ENCODE measurements at places on chromosomes 2 and 18. TPM values are rescaled to one million over a fixed set of nuclear protein-coding genes. Genes with fewer than 3 reads are reported as not detected.

Gene REG3G
- total RNA-seq, result not detected

DNA sequence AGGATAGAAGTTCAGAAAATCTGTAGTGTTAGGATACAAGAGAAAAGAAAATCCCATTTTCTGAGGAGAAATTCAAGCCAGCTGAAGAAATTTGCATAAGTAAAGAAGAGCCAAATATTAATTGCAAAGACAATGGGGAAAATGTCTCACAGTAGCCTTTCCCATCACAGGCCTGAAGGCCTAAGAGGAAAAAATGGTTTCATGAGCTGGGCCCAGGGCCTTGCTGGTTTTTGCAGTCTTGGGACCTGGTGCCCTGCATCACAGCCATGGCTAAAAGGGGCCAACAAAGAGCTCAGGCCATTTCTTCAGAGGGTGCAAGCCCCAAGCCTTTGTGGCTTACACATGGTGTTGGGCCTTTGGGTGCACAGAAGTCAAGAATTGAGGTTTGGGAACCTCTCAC, 413.6 kb upstream of the CYRIA start:
- DNase-seq, result no peak
- H3K27ac ChIP-seq, result no peak overlapping the region
- H3K4me3 ChIP-seq, result no peak overlapping the region
- H3K4me1 ChIP-seq, result no peaks in the 10 kb centered on the region
- H3K27me3 ChIP-seq, result no peaks in the 10 kb centered on the region

DNA sequence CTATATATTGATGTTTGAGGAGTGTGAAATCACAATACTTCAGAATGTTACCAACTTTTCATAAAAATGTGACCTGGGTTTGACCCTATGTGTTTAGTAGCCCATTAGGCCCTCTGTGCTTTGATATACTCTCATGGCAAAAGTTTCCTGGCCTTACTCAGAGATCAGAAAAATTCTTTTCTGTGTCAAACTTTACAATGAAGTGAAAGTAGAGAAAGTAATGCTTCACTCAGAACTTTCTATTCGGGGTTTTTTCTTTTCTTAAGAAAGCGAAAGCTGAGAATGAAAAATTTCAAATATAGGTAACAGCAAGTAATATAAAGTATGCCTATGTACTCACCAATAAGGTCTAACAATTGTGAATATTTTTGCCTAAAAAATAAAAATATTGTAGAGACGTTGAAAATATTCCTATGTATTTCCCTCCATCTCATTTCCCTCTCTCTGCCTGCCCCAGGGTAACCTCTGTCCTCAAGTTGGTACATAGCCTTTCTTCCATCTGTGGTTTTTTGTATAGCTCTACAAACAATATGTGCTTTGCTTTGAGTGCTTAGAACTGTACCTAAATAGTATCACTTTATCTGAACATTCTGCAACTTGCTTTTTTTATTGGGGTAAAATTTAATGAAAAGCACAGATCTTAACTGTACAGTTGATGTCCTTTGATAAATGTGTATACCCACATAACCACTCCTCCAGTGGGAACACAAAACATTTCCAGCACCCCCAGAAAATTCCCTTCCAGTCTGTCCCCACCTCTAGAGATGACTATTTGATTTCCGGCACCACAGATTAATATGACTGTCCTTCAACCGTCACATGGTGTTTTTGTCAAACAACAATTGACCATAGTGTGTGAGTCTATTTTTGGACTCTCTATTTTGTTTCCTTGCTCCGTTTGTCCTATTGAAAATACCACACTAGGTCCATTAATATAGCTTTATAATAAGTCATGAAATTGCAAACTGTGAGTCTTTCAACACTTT, 10.3 kb upstream of the ACKR3 start:
- no peaks in the 10 kb centered on the region for H3K36me3 ChIP-seq
- no peak overlapping the region for H3K27ac ChIP-seq
- DNase-seq, result no peak

Gene ANKRD29
- 124 TPM for total RNA-seq

DNA sequence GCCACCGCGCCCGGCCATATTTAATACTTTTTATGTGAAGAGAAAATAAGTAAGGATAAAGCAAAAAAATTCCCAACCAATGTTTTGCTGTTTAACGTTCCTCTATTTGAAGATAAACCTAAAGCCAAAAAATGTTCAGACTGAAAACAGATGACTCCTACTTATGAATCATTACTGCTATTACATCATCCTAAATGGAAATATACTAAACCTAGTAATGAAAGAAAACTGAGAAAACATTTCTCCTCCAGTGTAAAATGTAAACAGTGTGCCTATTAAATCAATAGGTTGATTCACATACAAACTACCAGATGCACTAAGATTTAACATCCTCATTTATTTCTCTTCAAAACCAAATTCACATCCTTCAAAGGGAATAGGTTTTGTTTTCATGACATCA, 43.5 kb downstream of the CWC22 start:
- no peaks in the 10 kb centered on the region for H3K27me3 ChIP-seq
- DNase-seq, result peak; percentile 2
- no peaks in the 10 kb centered on the region for H3K4me1 ChIP-seq

GRCh38 chr2:100580367-100581276, 17.8 kb downstream of the PDCL3 start:
- no peak overlapping the region for H3K4me3 ChIP-seq
- H3K4me1 ChIP-seq, result peaks cover 7% of the 10 kb centered on the region
- no peaks in the 10 kb centered on the region for H3K27me3 ChIP-seq
- peak overlapping the region; percentile 77 for H3K27ac ChIP-seq
- DNase-seq, result peak; percentile 71

Gene BUB1
- total RNA-seq, result 1.0 TPM

DNA sequence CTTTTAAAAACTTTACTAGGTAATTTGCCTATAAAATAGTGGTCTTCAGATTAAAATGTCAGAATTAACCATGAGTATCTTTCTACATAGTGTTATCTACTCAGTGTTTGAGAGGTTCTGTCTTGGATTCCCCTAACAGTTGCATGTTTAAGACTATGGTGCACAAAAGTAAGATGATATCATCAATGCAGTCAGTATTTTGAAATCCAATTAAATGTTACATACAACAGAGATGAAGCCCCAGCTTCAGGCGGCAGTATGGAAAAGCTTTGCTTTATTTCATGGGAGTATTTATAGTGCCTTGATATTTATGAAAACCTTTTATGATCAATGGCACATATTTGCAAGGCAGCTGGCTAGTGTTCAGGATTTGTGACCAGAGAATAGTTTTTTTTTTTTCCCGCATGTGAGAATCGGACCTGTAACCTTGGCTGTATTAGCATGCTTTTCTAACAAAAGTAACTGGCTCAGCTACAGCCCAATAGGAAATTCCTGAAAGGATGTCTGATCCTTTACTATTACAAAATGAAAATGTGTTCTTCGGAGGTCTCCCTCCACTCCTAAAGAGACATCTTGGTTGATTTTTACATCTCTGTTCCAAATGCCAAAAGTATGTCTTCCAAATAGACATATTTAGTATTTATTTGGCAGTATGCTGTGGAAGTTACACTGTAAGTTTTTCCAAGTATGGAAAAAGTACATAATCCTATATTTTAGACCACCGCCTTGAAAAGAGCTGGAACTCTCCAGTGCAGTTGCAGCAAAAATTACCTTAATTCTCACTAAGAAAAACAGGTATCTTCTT, 319.3 kb upstream of the UBE2E3 start:
- H3K36me3 ChIP-seq, result no peaks in the 10 kb centered on the region
- no peak overlapping the region for H3K4me3 ChIP-seq
- H3K4me1 ChIP-seq, result no peaks in the 10 kb centered on the region
- no peak for DNase-seq
- H3K27ac ChIP-seq, result no peak overlapping the region

- H3K4me1 ChIP-seq, result no peaks in the 10 kb centered on the region
- no peak overlapping the region for H3K27ac ChIP-seq
- no peaks in the 10 kb centered on the region for H3K36me3 ChIP-seq
- no peak for DNase-seq
- no peaks in the 10 kb centered on the region for H3K27me3 ChIP-seq
Observed at GRCh38 chr18:26473672-26474071, 74.7 kb downstream of the KCTD1 start.

- no peak for DNase-seq
- H3K4me1 ChIP-seq, result no peaks in the 10 kb centered on the region
- H3K27ac ChIP-seq, result no peak overlapping the region
Observed at GRCh38 chr2:231900972-231901371, 25.2 kb downstream of the NPPC start.

Gene HNMT
- 81.7 TPM for total RNA-seq

Gene NCKAP5
- total RNA-seq, result 40.4 TPM

Gene ZC3H15
- total RNA-seq, result 44.2 TPM

DNA sequence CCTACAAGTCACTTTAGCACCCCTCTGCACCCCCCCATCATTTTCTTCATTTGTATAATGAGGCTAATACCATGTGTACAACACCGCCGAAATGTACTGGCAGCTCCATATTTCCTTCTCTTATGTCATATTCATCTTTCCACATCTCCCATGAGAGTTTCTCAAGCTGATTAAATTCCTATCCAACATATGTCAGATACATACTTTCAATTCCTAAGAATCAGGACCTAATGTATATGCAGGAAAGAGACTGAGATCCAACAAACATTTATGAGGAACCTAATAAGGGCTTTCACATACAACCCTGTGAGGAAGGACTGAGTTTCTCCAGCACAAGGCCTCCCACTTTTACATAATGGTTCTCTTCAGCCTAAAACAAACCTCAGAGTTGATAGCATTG, 41.9 kb downstream of the PRKD3 start:
- no peaks in the 10 kb centered on the region for H3K27me3 ChIP-seq
- no peak overlapping the region for H3K4me3 ChIP-seq
- no peak overlapping the region for H3K27ac ChIP-seq
- H3K36me3 ChIP-seq, result peaks cover 4% of the 10 kb centered on the region
- DNase-seq, result no peak

- no peak overlapping the region for H3K4me3 ChIP-seq
- H3K27me3 ChIP-seq, result no peaks in the 10 kb centered on the region
- H3K36me3 ChIP-seq, result no peaks in the 10 kb centered on the region
- no peak overlapping the region for H3K27ac ChIP-seq
- DNase-seq, result peak; percentile 6
Observed at GRCh38 chr2:188404341-188405004, 112.8 kb downstream of the GULP1 start.

Measured in upper lobe of left lung (tissue), 6 donors.